Fibroblast of skin of right quadriceps (primary cell): ENCODE measurements at places on chromosomes 5 and 9.

DNA sequence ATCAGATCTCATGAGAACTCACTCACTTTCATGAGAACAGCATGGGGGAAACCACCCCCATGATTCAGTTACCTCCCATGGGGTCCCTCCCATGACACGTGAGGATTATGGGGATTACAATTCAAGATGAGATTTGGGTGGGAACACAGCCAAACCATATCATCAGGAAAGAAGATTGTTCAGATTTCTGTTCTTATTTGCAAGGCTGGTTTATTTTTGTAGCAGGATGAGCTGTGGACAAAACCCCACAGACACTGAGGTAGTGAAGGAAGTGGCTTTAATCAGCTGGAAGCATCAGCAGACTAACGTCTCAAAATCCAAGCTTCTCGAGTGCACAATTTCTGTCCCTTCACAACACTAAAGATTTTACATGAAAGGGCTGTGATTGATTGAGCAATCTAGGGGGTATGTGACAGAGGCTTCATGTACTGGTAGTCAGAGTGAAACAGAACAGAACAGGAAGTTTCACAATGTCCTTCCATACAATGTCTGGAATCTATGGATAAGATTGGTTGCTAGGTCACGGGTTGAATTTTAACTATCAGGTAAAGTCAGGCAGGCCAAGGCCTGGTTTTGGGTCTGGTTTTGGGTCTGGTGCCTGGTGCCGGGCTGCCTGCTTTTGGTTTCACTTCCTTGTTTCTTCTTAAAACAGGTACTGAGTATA, 91.3 kb upstream of the ZNF366 start:
- peak; percentile 88 for DNase-seq

GRCh38 chr5:132825033-132825833, 5.2 kb downstream of the SHROOM1 start:
- no peak for DNase-seq

DNA sequence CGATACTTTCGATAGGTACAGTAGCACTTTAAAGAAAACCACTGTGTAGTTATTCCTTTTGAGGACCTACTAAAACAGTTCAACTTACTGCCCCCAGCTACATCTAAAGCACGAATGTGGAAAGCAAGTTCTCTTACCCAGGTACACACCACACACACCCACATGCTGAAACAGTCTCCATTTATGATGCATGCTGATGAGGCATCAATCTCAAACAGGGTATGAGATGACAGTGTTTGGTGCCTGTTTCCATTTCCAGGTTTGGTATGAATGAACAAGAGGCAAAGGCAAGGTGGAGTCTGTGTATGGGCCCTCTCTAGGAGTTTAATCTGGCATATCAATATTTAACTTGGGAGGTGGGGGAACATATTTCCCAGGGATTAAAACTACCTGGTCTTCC, 13.9 kb downstream of the HMGXB3 start:
- DNase-seq = no peak

- DNase-seq = no peak
These were observed 892 bp downstream of the SMIM32 start for GRCh38 chr5:136192015-136192525.

DNA sequence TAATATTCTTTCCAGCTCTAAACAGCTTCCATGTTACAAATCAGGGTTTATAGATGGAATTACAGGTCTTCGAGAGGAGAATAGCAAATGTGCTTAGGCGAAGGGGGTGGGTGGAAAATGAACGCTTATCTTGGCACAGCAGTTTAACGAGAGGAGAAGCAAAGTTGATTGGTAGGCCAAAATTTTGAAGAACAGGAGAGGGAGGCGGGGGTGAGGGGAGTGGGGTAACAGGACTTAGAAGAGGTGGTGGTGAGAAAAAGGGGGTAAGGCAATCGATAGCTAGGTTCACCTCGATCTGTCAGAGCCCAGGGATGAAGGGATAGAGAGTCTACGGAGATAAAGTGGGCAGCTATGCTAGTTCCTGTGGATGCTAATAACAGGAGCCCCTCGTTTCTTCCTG, 764 bp downstream of the ANKRA2 start:
- DNase-seq = no peak

- DNase-seq = no peak
These were observed 980.1 kb upstream of the WWC1 start for GRCh38 chr5:167311340-167311739.

- DNase-seq = no peak
These were observed 750 bp downstream of the TRIM36 start for GRCh38 chr5:115168829-115169486.

- no peak for DNase-seq
These were observed 18.3 kb upstream of the IL13 start for GRCh38 chr5:132639706-132640130.

DNA sequence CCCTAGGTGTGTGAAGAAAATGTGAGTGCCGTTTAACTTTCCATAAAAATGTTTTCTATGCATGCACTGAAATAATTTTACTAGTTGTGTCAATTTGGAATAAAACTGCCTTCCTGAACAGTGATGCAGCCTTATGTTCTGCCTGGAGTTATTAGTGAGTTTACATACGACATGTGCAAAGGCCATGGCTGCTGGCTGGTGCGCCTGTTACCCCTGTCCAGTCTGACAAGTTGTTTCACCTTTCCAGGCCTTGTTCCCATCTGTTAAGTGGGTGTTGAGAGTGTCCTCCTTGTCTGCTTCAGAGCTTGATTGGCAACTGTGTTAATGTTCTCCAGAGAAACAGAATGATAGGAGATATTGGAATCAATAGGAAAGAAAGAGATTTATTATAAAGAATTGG, 60.6 kb downstream of the TJP2 start:
- no peak for DNase-seq

DNA sequence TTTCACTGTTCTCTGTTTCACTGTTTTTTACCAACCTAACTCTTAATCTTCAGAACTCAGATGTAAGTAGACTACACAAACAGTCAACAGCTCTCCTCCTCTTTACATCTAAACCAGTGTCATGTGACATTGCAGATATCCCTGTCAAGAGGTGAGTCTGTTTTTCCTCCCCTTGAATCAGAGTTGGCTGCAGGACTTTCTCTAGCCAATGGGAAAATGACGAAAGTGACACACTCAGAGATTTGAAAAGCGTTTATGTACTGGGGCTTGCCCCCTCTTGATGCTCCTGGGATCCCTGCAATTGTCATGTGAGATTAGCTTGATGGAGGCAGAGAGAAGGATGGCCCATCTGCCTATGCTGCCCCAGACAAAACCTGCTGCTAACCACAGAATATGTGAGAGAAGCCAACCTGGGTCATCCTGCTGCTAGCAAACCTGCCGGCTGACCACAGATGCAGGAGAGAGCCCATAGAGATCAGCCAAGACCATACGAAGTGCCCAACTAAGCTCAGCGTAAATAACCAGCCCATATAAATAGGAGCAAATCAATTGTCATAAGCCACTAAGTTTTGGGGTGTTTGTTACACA, 111.1 kb downstream of the ASTN2 start:
- DNase-seq = no peak

DNA sequence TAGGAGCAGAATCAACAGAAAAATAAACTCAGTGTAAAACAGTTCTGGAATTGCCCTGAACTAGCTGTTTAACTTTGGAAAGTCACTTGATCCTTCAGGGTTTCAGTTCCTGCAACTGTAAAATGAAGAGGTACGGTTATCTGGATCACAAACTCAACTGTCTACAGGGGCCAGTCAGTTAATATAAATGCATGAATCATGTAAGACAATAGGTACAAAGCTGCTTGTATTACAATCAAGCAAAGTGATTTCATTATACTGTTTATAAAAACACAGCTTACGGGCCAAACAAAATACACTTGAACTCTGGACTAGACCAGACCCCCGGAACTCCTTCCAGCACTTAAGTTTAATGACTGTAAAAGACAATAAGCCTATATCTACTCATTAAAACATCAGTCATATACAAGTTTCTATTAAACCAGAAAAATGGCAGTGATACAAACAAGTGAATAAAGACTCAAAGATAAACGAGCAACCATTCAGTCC, 73.0 kb downstream of the MRPS27 start:
- DNase-seq = no peak

GRCh38 chr5:29382780-29383179, 1810.7 kb upstream of the CDH6 start:
- DNase-seq = no peak

DNA sequence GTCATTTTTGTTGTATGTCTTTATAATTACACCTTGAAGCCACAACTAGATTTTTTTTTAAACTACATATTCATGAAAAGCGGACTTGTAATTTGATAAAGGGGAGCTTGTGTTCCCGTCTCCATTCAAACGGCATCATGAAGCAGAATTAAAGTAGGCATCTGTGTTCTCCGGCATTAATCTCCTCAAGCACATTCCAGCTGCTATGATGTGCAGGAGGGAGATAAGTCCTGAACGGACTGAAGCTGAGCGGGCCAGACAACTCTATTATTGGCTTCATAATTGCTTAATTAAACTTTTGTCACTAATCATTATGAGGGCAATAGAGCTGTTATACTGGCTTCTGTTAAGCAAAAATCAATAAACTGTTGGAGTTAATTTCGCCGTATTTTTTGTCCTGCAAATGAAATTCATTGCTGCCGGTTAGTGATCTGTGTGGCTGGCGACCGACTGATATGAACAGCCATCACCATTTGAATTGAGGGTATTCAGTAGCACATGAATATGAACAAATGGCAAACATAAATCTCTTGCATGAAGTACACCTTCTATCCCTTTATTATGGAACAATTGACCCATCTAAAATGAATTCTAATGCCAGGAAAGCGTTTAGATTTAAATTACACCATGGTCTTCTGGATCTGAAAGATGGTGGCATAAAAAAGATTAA, 408.8 kb upstream of the IRX1 start:
- no peak for DNase-seq

GRCh38 chr5:55568654-55569512, 34.1 kb upstream of the PLPP1 start:
- DNase-seq = peak; percentile 58

DNA sequence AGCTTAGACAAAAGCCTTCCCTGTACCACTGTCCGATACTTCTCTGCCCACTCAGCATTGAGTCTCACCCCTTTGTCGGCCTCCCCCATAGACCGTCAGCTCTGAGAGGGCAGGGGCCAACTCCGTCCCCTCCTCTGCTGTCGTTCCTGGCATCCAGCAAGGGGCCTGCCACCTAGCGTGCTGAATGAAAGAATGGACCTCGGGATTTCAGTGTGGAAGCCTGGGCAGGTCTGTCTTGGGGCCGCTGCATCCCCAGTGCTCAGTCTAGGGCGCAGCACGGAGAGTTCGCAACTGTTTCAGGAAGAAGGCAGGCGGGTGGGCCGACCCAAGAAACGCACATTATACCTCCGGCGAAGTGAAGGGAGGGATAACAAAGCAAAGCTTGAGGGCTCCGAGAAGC, 1.5 kb upstream of the TOR1B start:
- DNase-seq = no peak

DNA sequence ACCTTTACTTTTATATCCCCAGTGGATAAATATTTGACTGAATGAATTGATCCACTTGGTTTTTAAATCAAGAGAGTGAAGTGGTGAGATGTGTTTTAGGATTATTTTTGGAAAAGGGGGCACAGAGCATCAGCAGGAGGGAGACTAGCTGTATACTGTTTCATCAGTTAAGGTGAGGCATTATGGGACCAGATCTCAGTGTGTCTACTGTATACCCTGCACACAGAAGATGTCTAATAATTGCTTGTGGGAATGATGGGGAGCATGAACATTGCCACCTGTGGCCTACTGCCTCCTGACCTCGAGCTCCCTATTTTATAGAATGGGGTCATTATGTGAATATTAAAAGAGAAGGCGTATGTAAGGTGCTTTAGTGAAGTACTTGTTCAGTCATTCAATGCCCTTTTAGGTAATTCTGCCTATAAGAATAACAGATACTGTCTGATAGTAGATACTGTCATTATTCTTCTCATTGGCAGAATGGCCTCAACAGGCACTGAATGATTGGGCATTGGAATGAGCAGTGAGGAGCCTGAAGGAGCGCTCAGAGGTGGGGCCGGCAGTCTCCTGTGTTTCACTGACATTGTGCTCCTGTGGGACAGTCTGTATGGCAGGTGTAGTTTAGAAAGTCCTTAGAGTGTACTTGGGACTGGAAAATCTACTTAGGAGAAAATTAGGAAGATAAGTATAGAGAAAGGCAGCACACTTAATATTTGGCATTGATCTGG, 47.4 kb upstream of the FAM120AOS start:
- DNase-seq = no peak

DNA sequence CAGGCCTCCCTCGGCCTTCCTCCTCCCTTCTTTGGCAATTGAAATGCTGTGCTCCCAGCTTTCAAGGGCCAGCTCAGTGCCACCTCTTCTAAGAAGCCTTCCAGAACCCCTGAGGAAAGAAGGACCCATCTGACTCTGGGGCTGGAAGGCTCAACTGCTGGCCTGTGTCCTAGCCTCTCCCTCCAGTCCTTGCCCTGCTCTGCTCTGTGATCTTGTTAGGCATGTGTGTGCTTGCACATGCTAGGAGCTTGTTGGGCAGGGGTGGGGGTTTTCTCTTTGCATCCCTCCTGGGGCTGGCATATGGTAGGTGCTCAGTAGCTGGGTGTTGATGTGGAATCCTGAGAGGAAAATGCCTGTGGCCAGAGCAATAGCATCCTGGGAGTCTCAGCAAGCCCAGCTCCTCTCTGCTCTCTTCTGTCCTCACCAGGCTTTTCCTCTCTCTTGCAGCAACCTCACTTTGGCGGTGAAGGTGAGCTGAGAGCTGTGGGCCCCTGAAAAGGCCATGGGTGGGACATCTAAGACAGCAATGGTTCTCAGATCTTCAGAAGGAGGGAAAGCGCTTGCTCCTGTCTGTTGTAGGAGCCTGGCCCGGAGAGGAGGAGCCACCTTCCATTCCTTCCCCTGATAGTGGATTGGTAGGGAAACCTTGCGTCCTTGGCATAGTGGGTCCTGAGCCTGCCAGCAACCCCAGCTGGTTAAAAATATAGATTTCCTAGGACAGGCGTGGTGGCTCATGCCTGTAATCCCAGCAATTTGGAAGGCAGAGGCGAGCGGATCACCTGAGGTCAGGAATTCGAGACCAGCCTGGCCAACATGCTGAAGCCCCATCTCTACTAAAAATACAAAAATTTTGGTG, 9.9 kb downstream of the DOLK start:
- no peak for DNase-seq

- DNase-seq = peak; percentile 30
These were observed 8.5 kb upstream of the SPEF2 start for GRCh38 chr5:35608881-35609779.

DNA sequence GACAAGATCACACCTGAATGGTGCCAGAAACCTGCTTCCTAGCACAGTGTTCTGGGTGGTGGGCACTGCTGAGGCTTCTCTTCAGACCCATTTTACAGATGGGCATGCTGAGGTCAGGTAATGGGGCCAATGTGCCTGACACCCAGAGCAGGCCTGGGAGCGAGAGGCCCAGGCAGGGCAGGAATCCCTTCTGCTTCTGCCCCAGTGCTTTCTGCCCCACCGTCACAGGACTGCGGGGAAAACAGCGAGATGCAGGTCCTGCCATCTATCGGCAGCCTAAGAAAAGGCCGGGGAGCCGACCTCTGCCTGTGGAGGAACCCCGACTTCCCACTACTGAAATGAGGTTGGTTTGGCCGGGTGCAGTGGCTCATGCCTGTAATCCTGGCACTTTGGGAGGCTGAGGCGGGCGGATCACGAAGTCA, 22.8 kb upstream of the RNU6ATAC start:
- DNase-seq = no peak
